Smooth muscle cell of bladder (primary cell): ENCODE measurements at places on chromosomes 2 and 18. TPM values are rescaled to one million over a fixed set of nuclear protein-coding genes. Genes with fewer than 3 reads are reported as not detected.

The SERPINB4 gene
- 0.14 and 0.46 TPM in 2 replicates for total RNA-seq

The AUP1 gene
- 62.7 and 91.3 TPM in 2 replicates for total RNA-seq

The PRADC1 gene
- 10.9 and 11.5 TPM in 2 replicates for total RNA-seq

The SRD5A2 gene
- total RNA-seq, result not detected in 2 replicates
